ENCODE measurements at places on chromosomes 12 and 14. TPM values are rescaled to one million over a fixed set of nuclear protein-coding genes. Genes with fewer than 3 reads are reported as not detected.

Gene ADGRD1
- 65.3 TPM for total RNA-seq

GRCh38 chr12:113333418-113333750 lies 1.5 kb downstream of the SLC8B1 start:
- DNase-seq = no peak

Gene FOXA1
- total RNA-seq = not detected

Gene RHOF
- total RNA-seq = 11.2 TPM

GRCh38 chr12:2049604-2050540 lies 2.9 kb upstream of the CACNA1C start:
- no peak for DNase-seq

Gene TM7SF3
- 33.9 TPM for total RNA-seq

DNA sequence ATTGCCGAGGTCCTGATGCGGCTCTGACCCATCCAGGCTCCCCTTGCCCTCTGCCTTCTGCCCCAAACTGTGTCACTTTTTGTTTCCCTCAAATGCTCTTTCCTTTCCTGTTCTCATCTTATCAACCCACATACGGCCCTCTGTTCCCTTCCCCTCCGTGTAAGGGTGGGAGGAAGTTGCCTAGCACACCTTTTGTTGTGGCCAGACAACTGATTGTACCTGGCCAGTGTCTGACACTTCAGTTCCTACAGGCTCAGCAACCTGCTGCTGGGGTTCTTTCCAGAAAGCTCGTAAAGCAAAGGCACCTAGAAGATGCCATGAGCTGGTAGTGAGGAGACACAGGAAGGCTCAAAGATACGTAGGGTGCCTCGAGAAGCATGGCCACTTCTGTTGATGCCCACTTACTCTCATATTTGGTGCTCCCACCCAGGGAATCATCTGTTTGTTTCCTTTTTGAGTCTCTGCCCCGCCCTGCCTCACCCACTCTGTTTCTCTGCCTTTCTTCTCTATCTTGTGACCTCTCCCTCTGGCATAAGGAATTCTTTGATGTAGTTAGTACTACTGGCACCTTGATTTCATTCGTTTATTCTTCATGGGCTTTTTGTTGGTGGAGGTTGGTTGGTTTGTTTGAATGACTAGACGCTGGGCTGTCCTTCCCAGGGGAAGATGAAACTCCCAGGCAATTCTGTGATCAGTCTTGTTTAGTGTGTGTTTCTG lies 152.4 kb upstream of the FKBP4 start:
- DNase-seq = no peak

GRCh38 chr12:132327336-132328171 lies 1.8 kb downstream of the GALNT9 start:
- peak; percentile 55 for DNase-seq

DNA sequence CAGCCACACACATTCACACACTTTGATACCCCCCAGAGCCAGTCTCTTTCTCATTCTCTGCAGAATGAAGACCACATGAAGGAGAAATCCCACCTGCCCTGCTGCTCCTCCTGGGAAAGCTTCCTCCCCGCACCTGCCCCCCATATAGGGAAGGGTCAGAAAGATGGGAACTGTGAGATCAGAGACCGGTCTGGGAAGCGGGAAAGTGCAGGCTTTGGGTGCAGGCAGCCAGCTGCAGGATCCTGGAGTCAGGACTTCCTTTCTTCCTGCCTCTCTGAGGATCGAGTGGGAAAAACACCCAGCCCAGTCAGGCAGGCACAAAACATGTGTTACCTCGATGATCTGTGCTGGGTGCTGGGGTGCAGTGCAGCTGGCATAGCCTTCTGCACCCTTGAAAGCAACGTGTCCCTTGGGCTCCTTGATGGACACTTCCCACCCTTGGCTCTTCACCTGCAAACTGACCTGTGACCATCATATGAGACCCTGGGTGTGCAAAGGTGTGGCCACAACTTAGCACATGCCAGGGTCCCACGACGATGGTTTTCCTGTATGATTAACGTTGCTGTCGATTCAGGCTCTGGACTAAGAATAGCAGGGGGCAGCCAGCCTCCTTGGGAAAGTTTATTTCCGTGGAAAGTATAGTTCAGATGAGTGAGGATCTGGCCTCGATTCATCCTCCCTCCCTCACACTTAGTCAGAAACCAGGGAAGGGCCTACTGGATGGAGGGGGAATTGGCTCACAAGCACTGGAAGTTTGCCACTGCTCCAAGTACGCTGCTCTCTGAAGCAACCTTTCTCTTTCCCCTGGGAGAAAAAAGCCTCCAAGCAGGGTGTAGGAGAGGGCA lies 105.4 kb upstream of the MED13L start:
- no peak for DNase-seq

DNA sequence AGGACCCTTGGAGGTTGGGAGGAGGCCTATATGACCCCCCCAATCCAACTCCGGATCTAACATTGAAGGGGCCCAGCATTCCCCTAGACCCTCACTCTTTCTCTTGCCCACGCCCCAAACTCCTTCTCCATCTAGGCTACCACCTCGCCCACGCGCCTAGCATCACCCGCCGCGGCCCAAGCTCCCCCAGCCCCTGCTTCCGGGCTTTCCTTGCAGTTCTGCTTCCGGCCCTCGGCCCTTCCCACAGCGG lies 445 bp downstream of the CERS5 start:
- DNase-seq = no peak

DNA sequence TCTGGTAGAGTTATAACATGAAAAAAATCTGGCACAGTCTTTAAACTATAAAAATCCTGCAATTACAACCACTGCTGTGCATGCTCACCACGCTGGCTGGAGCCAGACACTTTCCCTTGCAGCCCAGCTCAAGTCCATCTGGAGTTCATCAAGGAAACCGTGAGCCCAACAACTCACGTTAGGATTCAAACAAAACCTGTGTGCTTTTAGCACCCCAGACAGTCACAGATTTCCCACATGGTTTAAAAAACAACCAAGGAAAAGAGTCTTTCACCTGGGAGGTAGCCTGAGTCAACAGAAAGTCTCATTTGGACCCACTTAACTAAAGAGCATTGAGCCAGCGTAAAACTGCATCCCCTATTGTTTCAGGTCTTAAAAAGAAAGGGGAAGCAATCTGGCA lies 4.7 kb downstream of the LRIG3 start:
- no peak for DNase-seq

- peak; percentile 62 for DNase-seq
Measured at GRCh38 chr12:42696406-42697149, 107.0 kb upstream of the PRICKLE1 start.

DNA sequence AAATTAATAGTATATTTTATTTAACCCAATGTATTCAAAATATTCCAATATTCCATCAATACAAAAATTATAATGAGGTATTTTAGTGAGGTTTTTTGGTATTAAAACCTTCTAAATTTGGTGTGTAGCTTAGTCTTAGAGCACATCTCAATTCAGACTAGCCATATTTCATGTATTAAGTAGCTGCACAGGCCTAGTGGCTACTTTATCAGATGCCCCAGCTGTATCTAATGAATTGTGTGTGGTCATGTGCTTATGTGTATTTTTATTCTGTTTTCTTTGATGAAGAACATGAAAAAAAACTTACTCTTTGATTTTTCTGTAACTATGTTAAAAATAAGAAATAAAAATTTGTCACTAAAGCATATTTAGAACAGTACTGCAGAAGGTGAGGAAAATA lies 13.2 kb downstream of the ACTR10 start:
- DNase-seq = no peak

- no peak for DNase-seq
Measured at GRCh38 chr14:69501423-69501838, 16.9 kb downstream of the PLEKHD1 start.

DNA sequence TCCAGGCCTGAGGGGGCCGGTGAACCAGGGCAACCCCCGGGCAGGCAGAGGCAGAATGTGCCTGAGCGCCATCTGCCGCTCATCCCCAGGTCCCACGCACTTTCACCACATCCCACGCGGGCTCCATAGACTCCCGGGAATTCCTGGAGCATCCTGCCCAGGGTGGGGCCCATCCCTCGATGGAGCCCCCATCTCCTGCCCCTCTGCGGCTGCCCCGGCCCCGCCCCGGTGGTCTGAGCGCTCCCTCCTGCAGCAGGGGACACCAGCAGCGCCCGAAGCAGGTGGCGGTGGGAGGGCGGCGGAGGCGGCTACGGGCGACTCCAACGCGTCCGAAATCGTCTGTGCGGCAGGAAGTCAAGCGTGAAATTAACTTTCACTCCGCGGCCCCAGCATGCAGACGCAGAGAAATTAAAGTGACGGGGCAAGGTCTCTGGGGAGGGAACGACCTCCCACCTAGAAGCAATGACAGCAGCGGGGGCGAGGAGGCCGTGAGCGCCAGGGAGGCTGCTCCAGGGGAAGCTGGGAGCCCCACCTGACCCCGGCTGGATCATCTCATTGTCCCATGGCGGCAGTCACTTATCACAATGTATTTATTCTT lies 122.2 kb downstream of the NCOR2 start:
- no peak for DNase-seq

- DNase-seq = no peak
Measured at GRCh38 chr14:74245292-74245691, 6.0 kb downstream of the VSX2 start.

Gene GPR132
- total RNA-seq = 9.0 TPM

Gene IFI27
- total RNA-seq = 285 TPM

Gene SLC5A8
- total RNA-seq = not detected

- DNase-seq = no peak
Measured at GRCh38 chr14:65361920-65362319, 50.6 kb upstream of the FUT8 start.

DNA sequence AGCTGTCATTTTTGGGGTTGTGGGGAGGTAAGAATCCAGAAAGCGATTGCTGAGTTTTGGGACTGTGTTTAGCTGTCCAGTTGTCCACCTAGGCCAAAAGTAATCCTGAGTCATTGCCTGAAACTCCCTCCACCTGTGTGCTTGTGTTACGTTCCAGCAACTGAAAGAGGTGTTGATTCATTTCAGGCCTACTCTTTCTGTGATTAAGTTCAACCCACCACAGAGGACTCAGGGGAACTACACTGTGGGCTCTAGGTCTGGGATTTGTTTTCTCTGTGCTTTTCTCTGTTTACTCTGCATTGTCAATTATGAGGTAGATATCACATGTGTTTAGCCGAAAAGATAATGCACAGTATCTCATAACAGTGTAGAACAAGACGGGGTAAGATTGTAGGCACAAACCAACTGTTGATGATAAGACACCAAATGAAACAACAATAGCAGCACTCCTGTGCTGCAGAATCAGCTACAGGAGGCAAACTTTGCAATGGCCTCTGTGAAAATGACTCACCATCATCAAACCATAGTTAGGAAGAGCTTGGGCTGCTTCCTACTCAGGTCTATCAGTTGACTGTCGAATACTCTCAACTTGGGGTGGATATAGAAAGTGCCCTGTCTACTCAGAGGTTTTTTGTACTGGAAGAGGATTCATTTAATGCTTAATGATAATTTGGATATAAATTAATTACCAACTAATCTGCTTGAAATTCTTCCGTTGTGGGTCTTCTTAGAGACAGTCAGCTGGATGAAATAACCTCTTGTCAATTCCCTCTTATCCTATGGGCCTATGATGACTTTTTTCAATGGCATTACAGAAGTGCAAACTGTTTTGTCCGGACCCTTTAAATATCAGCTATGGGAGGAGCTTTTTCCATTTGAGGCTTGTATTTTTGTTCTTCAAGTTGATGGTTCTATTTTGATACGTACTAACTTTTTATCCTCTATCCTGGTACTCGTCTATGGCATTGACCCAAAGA lies 385.9 kb downstream of the BMP4 start:
- no peak for DNase-seq

DNA sequence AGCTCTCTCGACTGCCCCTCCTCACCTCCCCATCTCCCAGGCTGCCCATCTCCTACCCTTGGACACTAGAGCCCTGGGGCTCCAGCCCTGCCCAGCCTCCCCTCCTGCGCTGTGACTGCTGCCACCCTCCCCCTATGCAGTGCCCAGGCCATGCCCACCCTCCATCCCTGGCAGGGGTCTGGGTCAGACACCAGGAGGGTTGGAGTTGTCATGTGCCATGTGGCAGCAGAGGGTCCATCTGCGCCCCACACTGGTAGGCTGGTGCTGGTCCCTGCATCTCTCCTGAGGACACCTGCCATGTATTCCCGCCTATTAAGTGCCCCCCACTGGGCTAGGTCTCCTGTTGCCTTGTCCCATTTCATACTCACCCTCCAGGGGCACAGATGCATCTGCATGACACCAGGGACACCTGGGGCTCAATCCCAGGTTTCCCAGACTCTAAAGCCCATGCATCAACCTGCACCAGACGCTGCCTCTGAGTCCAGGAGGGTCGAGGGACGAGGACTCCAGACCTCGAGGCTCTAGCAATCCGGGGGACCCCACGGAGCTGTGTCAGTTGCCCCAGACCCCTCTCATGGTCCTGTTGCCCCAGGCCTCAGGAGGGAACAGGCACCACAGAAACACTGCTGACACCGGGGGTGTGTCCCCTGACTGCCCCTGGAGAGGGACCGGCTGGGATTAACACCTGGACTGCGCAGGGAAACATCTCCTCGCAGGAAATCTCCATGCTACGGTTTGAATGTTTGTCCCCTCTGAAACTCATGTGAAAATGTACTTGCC lies 23.4 kb upstream of the SFSWAP start:
- DNase-seq = no peak

DNA sequence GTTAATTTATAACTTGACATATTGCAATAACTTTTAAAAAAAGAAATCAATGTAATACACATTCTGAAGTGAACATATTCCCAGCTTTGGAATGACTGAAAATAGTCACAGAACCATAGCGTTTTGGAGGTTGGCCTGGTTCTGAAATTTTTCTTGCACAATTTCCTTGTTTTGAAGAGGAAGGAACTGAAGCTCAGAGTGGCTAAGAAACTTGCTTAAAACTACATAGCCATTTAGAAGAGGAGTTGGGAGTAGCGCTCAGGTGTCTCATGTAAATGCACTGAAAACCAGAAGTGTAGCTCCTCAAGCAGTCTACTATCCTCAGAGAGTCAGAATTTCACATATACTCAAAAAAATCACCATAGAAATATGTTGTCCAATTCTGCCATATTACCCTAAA lies 41.2 kb downstream of the SLC38A1 start:
- DNase-seq = no peak

DNA sequence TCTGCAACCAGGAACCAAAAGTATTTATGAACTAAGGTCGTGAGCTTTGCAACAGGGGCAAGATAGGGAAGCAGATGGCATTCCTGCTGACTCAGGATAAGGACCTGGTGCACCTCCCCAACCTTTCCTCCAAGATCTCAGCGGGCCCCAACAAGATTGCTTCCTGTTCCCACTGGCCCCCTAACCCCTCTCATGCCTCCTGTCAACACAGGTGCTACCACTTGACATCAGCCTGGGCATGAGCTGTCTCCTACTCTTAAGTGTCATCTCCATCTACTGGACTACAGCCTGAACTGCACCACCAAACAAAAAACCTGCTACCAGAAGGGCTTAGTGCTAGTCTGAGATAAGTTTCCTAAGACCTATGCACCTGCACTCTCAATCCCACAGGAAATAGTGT lies 32.7 kb downstream of the MED6 start:
- DNase-seq = no peak

- DNase-seq = no peak
Measured at GRCh38 chr14:103433916-103434563, 48.8 kb downstream of the MARK3 start.

DNA sequence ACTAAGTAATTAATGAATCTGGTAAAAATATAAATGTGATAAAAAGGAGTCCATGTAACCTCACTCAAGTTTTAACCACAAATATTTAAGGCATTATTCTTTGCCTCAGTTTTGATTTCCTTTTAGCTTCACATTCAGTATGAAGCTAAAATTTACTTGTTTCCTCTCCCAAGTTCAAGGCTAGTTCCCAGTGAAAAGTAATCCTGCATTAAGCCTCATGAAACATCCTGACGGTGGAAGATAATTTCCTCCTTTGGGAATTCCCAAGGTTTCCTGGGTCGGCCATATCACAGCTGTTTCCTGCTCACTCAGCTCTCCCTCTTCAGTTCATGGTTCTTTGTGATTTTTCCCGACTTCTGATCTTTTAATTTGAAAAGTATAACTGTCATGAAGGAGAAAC lies 1256.8 kb upstream of the FLRT2 start:
- no peak for DNase-seq
